Activated T-cell treated with anti-CD3 and anti-CD28 coated beads for 48 hours (primary cell): ENCODE measurements at places on chromosomes 12 and 14.

DNA sequence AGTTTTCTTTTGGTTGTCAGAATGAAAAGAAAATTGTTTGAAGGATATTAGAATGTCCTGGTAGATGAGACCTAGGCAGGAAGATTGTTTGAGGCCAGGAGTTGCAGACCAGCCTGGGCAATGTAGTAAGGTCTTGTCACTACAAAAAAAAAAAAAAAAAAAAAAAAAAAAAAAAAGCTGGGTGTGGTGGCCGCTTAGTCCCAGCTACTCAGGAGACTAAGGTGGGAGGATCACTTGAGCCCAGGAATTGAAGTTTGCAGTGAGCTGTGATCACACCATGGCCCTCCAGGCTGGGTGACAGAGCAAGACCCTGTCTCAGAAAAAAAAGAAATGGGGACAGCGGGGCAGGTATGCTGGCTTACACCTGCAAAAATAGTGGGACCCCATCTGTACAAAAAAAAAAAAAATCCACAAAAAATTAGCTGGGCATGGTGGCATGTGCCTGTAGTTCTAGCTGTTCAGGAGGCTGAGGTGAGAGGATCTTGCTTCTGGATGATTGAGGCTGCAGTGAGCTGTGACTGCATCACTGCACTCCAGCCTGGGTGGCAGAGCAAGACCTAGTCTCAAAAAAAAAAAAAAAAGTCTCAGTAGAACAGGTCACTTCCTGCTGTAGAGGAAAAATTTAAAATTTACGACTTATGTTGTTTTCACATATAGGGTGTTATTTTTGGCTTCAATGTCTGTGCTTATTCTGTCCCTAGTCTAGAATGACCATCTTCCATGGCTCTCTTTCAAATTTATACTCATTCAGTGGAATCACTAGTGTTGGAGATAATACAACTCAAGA is 70.7 kb downstream of the PPHLN1 start:
- no peak for DNase-seq

DNA sequence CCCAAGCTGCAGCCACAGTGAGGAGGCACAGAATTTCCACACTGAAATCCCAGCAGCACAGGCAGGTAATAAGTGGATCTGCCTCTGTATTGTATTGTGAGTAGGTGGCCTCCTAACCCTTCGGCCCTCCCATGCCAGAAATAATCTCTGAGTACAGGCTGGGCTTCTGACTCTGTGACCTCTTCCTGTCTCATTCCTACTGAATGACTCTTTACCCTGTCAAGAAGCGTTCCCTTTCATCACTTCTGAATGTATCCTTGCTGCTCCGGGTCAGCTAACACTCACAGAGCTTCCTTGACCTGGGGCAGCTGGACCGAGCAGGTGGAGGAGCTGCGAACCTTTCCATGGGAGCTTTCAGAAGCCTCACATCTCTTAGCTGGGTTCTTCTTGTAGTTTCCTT is 119.6 kb downstream of the SLC8A3 start:
- DNase-seq: no peak

- no peak for DNase-seq
These were observed 687 bp upstream of the RPS29 start for GRCh38 chr14:49586673-49587460.

- no peak for DNase-seq
These were observed 9.9 kb downstream of the BMAL2 start for GRCh38 chr12:27342536-27342935.

GRCh38 chr14:99274346-99275221 is 2.6 kb upstream of the BCL11B start:
- peak; percentile 45 for DNase-seq

DNA sequence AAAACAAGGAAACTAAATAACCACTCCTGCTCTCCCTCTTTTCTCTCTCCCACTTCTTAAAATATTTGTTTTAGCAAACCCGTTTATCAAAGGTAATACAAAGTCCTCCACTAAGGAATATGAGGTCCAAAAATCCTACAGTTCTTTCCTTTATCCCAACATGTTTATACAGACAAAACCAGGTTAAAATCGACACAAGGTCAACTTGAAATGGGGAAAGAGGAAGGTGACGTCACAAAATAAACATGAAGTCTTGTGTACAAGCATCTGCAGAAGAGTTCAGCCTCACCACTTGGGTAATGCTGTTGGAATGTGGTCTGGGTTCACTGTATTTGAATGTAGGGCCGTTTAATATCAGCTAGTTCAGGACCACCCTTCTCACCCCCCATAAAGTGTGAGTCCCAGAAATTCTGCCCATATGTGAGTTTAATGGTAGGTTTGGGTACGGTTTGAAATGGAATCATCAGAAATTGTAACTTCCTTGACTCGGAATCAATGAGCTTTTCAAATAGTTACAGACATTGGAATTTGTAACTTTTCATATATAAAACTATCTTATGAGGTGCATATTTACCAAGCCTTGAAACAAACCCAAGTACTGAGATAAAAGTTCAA is 120.0 kb upstream of the SLC38A2 start:
- DNase-seq: no peak

GRCh38 chr12:51959211-51959610 is 7.7 kb downstream of the ACVR1B start:
- DNase-seq: no peak

DNA sequence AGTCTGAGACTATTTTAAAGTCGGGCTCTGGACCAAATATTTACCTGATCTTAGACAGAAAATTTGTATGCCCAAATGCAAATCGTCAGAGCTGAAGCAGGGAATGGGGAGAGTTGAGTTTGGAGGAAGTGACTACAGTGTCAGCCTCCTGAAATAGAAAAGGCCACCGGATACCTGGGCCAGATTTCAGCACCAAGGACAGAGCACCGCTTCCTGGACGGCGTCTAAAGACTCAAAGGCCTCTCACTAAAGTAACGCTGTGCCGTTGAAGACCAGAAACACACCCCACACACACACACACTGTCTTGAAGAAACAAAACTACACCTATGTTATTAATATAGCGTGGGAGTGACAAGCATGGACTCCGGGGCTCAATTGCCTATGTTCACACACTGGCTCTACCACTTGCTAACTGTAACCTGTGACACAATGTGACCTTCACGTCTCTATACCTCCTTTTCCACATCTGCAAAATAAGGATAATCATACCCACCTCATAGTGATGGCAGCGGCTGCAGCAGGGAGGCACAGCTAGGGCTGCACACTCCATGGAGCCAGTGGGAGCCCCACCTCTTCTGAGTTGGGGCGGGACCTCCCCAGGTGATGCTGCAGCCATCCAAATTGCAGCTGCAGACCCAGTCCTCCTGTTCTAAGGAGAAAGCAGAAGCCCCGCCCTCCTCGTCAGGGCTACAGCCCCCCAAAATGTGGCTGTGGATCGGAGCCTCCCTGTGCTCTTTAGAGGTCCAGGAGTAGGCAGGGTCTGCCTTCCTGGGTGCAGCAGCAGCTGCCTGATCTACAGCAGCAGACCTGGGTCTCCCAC is 35.6 kb downstream of the KRT76 start:
- DNase-seq: peak; percentile 40

- no peak for DNase-seq
These were observed 17.1 kb upstream of the HSP90B1 start for GRCh38 chr12:103913100-103913499.

GRCh38 chr12:113598815-113599406 is 127.2 kb upstream of the LHX5 start:
- no peak for DNase-seq

- no peak for DNase-seq
These were observed 27.8 kb downstream of the PLEKHG3 start for GRCh38 chr14:64732066-64732465.

DNA sequence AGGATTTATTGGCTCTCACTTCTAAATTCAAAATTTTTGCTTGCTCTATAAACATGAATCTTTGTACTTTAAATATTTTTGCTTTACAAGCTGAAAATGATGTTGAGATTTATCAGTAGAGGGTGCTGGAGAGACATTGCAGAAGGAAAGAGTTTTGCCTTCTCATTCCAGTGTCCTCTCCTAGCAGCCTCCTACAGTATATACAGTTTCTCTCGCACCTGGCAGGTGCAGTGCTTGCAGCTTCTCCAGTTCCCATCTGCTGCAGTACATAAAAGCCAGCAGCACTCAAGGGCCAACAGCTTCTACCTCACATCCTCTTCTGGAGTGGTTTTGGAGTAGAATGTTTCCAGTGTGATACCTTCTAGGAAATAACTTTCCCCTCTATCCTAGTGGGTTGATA is 601.8 kb upstream of the ATXN7L3B start:
- DNase-seq: no peak

GRCh38 chr12:128137140-128137539 is 129.8 kb upstream of the TMEM132C start:
- no peak for DNase-seq

DNA sequence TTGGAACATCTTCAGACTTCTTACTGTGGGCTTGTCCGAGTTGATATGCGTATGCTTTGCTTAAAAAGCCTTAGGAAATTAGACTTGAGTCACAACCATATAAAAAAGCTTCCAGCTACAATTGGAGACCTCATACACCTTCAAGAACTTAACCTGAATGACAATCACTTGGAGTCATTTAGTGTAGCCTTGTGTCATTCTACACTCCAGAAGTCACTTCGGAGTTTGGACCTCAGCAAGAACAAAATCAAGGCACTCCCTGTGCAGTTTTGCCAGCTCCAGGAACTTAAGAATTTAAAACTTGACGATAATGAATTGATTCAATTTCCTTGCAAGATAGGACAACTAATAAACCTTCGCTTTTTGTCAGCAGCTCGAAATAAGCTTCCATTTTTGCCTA is 8.8 kb downstream of the LRR1 start:
- DNase-seq: no peak

DNA sequence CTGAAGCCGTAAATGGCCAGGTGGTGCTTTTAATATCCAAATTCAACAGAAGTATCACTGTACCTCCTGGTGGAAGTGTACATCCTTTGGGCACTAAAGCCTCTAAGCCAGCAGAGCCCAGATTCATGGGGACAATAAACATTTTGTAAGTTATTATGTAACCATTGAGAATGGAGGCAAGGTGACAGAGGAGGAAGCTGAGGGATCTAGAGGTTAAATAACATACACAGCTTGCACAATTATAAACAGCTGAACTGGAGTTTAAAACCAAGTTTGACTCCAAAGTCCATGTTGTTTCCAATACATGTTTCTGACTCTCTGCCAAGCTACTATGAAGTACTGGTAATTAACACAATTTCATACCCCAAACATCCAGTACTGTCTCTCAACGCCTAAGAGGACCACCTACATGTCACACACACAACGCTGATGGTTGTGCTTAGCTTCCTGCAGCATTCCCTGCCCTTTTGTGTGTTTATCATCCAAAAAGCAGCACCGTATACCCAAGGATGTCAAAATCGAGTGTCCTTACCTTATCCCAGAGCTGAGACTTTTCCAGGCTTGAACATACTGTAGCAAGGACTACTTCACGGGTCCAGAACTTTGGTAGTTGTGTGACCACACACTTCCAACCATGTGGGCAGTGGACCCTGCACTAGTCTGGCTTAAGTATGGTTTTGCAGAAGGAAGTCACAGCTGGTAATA is 41.3 kb downstream of the EGLN3 start:
- DNase-seq: no peak

GRCh38 chr12:68303850-68304249 is 28.3 kb downstream of the MDM1 start:
- DNase-seq: no peak

GRCh38 chr12:77878901-77879300 is 48.2 kb downstream of the NAV3 start:
- no peak for DNase-seq

- DNase-seq: no peak
These were observed 11.1 kb upstream of the PSEN1 start for GRCh38 chr14:73125169-73125588.

- no peak for DNase-seq
These were observed 225.2 kb downstream of the C12orf75 start for GRCh38 chr12:105555556-105556295.

DNA sequence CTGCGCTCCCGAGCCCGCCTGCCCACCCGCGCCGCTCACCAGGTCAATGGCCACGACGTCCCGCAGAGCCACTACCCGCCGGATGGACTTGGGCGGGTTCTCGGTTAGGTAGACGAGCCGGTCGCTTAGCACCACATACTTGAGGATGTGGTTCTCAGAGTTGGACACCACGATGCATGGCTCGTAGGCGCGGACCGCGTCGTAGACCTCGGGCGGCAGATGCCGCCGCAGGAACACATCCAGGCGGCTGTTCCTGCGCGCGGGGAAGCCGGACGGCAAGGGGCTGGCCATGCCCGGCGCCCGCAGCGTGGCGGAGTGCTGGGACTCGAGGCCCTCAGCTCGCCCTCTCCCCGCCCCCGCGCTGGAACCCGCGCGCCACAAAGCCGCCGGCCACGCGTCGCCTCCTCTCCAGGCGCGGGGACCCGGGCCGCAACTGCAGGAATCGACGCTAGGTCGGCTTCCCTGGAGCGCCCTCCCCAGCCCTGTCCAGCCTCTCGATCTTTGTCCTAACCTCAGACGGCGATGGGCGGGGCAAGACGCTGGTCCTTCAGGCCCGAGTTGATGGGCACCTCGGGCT is at the start of gene C12orf56:
C12orf56 (minus strand) TSS at position 484 of the 577 bp plus-strand sequence; CDS start at position 291, 193 bp downstream.
- DNase-seq: no peak

GRCh38 chr12:131364903-131365820 is 345.7 kb upstream of the SFSWAP start:
- DNase-seq: no peak

- no peak for DNase-seq
These were observed 316.4 kb downstream of the ZFP36L1 start for GRCh38 chr14:68476212-68477109.

DNA sequence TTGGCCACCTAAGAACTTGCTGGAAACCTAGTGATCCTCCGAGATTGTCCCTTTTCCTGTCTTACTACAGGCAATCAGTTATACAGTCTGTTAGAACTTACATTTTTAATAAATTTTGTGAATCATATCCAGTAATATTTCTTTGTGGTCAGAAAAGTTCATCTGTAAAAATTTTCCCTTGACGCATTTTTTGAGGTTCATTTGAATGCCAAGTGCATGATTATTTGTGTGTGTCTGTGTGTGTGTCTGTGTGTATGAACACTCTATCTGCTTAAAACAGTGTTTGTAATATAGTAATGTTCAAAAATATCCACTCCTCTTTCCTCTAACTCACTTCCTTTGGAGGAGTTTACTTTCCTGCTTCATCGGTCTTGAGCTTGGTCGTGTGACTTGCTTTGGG is 468.7 kb upstream of the FLRT2 start:
- DNase-seq: no peak

DNA sequence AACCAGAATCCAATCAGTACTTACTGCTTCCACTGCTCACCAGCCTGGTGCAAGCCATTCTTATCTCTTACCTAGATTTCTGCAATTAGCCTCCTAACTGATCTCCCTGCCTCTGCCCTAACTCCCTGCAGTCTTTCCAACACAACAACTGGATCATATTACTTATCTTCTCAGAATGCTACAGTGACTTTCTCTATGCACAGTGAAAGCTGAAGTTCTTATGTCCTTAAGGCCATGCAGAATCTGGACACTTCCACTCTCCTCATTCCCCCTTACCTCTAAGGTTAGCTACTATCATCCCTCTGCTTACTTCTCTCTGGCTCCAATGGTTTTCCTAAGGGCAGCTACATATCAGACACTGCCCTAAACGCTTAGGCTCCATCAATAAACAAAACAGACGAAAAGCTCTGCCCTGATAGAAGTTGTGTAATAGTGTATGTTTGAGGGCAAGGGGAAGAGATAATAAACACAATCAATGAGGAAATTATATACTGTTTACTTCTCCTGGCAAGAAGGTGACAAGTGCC is 4.0 kb downstream of the KTN1 start:
- no peak for DNase-seq

- DNase-seq: no peak
These were observed 315.8 kb downstream of the BCL11B start for GRCh38 chr14:98956181-98956580.
